ENCODE measurements at places on chromosomes 7 and 10.

DNA sequence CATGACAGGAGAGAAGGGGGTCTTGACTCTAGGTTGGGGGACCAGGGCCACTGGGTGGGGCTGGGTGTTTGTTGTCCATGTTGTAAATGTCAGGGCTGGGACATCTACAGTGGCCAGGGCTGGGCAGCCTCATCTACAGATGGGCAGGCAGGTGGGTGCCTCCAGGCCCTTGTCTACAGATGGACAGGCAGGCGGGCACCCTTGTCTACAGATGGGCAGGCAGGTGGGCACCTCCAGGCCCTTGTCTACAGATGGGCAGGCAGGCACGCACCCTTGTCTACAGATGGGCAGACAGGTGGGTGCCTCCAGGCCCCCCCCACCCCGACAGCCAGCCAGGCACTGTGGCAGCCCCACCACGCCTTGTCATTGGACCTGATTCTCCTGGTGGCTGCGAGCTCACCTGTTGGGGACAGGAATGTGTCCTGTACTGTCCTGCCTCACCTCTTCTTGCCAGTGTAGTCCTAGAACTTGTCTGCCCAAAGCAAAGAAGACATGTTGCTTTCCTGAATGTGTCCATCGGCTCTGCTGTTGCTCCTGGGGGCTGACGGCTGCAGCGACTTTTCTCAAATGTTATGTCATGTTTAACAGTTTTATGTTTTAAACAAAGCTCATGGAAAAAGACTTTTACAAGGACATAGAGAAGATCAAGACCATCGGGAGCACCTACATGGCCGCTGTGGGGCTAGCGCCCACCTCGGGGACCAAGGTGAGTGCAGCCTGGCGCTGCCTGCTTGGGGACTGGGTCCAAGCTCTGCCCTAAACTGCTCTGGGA is 129.9 kb downstream of the ADCY1 start:
- no peak for DNase-seq

GRCh38 chr7:154794147-154794780 is 208.7 kb downstream of the PAXIP1 start:
- peak; percentile 4 for DNase-seq

DNA sequence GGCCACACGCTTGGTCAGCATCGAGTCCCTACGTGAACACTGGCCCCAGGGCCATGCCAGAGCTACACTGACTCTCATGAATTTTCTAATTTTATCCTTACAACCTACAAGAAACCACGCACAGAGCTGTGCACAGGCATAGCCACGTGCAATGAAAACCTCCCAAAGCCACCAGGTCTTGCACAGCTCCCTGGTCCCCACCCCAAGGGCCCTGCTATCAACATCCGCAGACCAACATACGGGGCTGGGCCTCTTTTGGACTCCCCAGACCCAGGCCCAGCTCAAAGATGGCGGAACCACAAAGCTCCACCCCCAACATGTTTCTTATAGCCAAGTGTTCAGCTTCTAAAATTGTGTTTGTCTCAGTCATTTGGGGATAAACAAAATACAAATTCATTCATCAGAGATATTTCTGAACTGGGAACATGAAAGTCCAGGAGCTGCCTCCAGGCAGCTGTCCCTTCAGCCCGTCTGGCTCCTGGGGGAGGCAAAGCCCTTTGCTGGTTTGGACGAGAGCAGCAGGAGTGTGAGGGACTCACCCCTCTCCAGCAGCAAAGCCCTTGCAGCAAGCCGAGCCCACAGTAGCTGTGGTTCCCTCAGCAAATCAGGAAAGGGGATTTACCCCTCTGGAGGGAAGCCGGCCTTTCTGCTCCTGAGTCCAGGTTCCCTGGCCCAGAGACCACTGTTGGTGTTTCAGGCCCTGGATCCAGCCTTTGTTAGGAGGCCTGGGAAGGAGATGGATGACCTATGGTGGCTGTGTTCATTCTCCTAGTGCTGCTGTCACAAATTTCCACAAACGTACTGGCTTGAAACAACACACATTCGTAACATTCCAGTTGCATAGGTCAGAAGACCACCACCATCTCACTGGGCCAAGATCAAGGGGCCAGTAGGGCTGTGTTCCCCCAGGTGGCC is 75.1 kb downstream of the OAT start:
- no peak for DNase-seq

DNA sequence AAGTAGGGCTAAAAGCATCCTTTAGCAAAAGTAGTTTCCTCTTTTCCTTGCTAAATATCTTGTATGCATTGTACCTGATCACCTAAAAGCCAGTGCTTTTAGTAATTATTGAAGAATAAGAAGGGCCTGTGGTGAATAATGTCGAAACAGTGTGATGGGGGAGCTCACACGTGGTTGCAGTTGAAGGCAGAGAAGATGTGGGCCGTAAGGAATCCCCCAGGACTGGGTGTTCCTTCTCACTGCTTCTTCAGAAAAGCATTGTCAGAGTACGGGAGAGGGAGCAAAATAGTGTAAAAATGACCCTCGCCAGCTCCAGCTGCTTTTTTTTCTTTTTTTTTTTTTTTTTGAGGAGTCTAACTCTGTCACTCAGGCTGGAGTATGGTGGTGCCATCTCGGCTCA is 201.1 kb downstream of the NSUN6 start:
- DNase-seq = no peak

GRCh38 chr7:13800694-13801448 is 188.6 kb downstream of the ETV1 start:
- no peak for DNase-seq

- peak; percentile 65 for DNase-seq
These were observed 116.0 kb downstream of the NPTX2 start for GRCh38 chr7:98733036-98733435.

DNA sequence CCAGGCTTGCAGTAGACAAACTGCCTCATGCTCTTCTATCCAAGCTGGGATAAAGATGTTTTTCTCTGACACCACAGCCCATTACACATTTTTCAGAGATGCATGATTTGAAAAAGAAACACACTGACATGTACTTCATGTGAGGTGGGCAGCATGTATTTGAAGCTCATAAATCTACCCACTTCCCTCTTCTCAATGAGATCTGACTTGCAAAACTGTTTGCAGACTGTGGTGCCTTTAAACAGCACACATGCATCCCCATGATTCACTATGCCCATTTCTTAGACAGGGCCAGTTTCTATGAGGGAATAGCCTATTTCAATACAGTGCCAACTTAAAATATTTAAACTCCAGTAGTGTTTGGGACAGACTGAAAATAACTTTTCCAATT is 109.8 kb downstream of the GLI3 start:
- DNase-seq = no peak

DNA sequence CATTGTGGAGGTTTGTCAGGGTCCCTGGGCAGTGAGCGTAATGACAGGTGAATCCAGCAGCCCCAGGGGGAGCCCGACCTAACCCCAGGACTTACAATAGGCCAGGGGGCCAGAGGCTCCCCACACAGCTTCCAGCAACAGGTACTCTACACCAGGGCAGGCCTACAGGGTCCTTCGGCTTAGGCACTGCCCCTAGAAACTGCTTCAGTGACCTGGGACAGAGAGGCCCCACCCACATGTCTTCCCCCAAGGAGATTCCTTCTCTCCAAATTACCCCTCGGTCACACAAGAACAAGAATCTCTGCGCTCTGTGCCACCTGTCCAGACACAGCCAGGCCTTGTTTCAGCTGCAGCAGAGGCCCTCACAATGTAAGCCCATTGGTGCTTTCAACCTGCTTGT is 24.4 kb downstream of the SKIDA1 start:
- no peak for DNase-seq

DNA sequence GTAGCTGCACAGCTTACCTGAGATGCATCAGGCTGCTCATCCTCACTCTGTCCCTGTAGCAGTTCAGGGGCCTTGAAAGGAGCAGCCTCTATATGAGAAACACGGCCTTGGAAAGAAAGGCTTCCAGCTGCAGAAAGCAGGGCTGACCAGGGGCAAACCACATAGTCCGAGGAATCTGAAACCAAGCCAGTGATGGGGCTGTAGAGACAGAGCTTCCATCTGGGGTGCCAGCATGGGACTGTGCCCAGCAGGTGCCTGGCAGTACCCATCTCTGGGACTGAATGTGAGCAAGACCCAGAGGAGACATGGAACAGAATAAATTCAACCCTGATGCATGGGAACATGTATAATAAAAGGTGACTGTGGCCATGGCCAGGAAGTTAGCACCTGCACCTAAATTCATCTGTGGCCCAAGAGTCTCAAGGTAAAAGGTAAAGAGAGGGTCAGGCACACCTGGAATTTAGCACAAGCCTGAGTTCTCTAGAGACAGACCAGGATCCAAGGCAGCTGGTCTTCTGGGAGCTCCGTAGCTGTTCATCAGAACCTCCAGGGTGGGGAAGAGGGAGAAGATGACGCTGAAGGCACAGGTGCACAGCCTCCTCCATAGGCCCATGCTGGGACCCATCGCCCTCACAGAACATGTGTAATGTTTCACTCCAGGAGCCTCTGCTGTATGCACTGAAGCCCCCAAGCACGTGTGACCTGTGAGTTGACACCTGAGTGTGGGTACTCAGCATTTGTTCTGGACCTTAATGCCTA is 25.3 kb downstream of the FRMPD2 start:
- DNase-seq = no peak

DNA sequence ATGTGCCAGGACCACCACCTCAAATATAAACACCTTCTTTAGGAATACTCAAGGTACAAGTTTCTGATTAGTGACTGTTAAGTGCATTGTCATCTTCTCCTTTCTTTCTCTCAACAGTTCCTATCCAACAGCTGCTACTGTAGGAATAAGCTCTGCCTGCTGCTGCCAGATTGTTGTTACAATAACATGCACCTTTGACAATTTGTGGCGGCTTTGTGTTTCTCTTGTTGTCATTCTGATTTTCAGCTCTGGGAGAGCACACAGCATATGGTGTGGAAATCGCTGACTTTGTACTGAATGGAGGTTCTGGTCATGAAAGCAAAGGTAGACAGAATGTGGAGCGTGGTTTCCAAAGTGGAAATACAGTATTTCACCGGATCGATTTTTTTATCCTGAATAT is 182.8 kb downstream of the SEC23IP start:
- no peak for DNase-seq

DNA sequence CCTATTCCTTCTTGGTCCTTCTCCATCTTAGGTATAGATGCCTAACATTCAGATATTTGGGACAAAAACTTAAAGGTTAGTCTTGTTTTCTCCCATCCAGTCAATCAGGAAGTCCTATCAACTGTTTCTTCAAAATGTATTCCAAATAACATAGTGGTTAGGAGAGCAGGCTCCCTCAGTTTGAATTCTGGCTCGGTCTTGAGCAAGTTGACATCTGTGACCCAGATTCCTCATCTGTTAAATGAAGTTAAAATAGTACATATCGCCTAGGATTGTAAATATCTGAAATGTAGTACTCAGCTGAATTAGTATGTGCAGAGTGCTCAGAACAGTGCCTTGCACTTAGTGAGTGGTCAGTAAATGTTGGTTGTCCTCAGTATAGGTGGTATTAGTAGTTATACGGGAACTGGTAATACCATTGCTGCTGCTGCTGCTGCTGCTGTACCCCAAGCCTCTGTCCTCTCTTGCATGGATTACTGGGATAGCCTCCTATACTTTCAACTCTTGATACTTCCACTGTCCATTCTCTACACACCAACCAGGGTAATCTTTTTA is 58.6 kb downstream of the RALA start:
- no peak for DNase-seq

DNA sequence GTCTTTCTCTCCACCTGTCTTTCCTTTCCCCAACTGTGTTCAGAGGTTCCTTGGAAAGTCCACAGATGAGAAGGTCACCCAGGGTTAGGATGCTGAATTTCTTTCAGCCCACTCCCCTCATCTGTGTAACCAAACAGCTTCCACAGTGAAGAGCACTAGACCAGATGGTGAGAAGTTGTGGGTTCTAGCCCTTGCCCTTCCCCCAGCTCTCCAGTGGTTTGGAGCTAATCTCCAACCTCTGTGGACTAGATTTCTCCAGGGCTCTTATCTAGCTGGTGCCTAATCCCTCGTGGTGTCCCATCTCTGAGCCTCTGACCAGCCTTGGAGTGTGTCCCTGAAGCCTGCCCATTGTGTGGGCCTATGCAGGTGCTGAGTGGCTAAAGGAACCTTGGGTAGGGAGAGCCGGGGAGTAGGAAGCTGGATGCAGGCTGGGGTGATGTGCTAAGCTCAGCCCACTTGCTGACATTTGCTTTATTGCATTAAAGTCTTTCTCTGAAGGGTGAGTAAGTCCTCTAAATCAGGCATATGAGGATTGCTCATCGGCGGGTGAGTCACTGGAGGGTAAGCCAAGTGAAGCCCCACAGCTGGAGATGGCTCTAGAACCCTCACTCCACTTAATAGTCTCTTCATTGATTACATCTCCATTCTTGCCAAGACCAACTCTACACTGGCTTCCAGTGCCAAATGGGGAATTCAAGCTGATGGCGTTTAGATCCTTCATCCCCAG is 14.9 kb downstream of the DUSP5 start:
- peak; percentile 90 for DNase-seq
